ENCODE measurements at places on chromosomes 6 and 20.

GRCh38 chr6:89204096-89204495 is 13.1 kb downstream of the GABRR1 start:
- DNase-seq = no peak

- DNase-seq = no peak
These were observed 5.8 kb upstream of the SDCBP2 start for GRCh38 chr20:1334761-1335160.

DNA sequence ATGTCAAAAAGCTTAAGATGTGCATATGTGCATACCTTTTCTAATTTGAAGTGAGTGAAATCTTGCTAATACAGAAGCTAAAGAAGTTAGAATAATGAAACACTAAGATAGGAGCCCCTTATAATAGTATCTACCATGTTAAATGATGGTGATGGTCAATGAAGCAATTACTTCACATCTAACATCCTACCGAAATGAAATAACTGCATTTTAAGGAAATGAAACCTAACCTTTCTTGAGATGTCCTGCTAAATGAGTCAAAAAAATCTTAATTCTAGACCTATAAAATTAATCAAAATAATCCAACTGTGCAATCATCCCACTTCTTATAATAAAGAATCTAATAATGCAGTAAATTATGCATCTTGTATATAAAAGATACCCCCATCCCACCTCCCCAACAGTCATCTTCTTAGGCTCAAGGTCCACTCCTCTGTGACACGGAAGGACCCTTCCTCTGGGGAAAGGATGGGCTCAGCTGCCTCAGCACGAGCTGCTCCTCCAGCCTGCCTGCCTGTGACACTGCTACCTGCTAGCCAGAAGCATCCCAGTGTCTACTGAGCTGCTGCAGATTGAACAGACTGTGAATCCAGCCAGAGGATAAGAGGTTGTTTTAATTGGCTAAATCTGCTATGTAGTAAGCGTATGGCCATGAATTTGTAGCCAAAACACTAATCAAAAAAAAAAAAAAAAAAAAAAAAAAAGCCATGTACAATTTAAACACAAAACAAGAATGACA is 129.6 kb upstream of the BEND3 start:
- DNase-seq = no peak

DNA sequence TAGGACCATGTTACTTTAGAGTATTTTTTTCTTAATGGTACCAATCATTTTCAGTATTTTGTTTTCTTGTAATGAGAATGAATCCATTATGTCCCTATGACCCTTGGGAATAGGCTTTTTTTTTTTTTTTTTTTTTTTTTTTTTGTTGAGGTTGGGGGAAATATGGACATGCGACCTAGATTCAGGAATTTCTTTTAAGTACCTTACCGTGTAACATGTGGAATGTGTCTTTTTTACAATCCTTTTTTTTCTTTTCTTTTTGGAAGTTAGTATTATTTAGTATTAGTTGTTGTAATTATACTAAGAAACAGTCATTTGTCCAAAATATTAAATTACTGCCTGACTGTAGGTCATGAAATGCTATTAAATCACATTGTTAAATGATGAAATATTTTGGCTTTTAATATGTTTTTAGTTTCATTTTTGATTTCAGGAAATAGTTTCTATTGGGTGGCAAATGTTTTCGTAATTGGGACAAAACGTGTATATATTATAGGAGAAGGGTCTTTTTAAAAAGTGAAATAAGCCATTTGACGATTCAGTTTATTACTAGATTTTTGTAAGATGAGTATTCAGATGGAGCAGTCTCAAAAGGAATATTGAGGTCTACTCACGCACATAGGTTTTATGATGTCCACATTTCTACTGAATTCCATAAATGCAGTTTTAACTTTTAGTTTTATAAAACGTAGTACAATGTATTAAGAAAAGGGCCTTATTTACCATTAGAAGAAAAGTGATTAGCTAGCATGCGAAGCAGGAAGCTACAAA is 4.9 kb downstream of the ARID1B start:
- DNase-seq = no peak

DNA sequence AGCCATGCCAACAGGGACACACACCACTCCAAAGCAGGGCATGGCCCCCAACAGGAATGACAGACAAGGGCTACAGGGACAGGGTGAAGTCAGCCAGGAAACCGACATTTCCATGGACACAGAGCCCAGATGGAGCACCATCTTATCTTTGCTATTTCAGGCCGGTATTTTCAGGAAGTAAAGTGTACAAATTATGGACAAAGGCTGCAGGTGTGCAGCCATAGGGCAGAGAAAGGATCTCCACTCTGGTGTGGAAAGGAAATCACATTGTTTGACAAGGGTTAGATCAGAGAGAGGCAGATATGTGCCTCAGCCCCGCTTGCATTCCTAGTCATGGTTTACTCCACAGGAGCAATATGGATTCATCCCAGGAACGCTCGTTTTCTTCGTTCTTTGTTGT is 81.7 kb upstream of the SLC22A23 start:
- no peak for DNase-seq

- DNase-seq = no peak
These were observed 104.4 kb downstream of the MTHFD1L start for GRCh38 chr6:150969901-150970300.

DNA sequence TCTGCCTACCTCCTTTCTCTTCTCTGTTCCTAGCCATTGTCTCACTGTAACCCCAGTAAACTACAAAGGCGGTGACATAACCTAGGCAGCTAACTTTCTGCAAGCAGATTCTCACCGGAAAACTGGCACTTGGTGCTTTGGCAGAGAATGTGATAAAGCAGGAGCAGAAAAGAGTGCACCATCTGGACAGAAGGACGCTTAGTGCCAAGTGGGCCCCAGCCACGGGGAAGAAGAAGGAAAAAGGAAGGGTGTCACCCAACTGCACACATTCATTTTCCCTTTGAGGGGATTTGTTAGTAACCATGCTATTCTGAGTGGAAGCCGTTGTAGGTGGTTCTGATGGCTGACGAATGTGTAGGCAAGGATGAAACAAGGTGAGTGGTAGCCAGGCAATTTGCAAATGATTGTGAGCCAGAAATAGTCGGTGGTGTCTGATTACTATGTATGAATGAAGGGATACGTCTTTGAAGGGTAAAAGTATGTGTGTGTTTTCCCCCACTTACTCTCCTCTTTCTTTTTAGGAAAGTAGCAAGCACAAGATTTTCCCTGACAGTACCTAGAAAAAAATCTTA is 148.3 kb upstream of the STXBP5 start:
- no peak for DNase-seq

GRCh38 chr20:41440882-41441281 is 74.3 kb upstream of the EMILIN3 start:
- DNase-seq = no peak

GRCh38 chr20:266596-267562 is 9.4 kb downstream of the DEFB132 start:
- peak; percentile 92 for DNase-seq

GRCh38 chr6:148218542-148219258 is 123.9 kb upstream of the SASH1 start:
- no peak for DNase-seq

DNA sequence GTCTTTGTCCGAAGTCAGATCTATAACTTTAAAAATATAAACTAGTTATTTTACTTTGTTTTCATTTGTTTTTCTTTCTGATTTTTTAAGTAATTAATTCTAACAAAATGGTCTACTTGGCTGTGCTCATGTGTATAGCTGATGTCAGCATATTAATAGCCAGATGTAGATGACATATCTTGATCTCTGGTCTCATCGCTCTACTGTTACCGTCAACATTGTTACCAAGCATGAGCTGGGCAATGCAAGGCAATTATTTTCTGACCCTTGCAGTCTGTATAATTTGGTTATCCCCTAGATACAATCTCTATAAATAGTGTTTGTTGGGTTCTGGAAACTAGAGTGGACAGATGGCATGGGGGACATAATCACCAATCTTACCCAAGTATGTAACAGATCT is 151.6 kb upstream of the PTPRK start:
- no peak for DNase-seq

DNA sequence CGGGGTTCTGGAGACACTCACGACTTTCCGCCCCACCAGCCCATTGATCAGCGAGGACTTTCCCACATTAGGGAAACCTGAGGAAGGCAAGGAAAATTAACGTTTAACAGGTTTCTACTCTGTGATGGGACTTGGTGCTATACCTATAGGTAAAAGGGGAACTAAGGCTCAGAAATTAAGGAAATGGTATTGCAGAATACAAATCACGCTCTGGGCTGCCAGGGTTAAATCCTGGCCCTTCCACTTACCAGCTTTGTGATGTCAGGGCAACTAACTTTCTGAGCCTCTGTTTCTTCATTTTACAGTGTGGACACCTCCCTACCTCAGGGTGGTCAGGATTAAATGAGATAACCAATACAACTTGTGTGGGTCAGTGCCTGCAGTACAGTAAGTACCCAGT is 8.8 kb downstream of the GNL1 start:
- no peak for DNase-seq

DNA sequence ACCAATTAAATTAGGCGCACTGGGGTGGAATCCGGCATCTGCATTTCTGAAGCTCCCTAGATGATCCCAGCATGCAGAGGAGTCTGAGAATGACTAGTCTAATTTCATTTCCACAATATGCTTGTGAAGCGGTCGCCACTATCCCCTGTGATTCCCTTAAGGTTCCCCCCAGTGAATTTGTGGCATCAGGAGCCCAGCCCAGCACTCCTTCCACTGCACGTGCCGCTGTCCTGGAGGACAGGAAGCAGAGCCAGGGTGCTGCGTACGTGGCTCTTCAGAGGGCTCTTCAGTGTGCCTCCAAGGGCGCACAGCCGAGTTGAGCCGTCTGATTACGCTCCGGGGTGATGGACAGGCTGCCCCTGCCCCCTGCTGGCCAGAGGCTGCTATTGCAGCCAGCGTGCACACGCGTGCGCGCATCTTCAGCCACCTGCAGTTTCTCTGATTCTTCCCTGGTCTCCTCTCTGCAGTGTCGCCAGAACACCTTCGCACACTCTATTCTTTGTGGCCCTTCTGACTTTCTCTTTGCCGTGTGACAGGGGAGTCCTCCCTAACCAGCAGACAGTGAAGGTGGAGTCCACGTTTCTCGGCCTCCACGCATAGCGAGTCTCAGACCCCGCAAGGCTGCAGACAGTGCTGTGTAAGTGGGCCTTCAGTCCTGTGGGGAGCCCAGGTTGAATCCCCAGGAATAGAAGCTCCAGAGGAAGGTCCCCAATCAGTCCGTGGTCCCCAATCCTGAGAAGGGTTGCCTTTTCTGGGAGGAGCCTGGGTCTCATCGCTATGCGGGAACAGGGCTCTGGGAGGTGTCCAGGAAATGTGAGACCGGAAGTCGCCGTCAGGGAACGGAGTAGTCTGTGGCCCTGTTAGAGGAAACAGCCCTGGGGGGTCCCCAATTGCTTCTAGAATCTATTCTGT is 16.5 kb upstream of the NCR2 start:
- DNase-seq = peak; percentile 81

DNA sequence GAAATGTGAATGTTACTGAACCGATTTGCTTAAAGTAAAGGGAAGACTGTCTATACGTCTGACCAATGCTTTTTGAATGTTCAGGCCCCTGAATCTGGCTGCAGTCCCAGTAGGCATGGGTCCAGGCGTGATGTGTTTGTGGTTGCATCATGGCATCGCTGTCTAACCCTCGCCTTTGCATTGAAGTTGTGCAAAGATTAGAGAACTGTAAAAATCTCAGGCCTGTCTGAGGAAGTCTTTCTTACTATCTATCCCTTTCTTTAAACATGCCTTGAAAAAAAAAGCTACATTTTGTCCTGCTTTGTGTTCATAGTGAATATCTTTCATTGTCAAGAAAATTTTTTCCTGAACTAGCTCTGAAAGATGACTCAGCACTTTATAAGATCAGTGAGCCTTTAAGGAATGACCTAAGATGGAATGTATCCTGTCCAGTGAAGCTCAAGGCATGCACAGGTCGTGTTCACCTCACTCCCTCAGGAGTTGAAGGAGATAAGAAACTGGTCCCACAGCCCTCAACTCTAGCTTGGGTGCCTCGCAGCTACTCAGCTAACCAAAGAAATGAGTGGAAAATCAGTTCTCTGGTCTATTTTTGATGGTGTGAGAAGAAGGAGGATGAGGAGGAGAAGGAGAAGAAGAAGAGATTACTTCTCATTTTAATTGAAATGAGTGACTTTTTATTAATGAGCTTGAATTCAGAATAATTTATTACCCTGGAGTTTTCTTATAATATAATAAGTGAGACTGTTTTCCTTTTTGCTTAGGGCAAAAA is 48.6 kb downstream of the TPD52L1 start:
- DNase-seq = no peak

GRCh38 chr6:105220186-105220585 is 40.4 kb upstream of the POPDC3 start:
- DNase-seq = no peak

GRCh38 chr6:26311385-26312095 is 53.5 kb upstream of the BTN3A2 start:
- peak; percentile 53 for DNase-seq

GRCh38 chr6:30963641-30964040 is 19.9 kb upstream of the MUC21 start:
- no peak for DNase-seq

Data from stimulated activated CD4-positive, alpha-beta T cell treated with anti-CD3 and anti-CD28 coated beads, TNF-alpha, amount 100 ng/mL, for 24 hours (primary cell).